ENCODE measurements at places on chromosomes 16 and 17.

- DNase-seq: no peak
Observed at GRCh38 chr17:4506892-4507291, 8.2 kb downstream of the SPNS2 start.

DNA sequence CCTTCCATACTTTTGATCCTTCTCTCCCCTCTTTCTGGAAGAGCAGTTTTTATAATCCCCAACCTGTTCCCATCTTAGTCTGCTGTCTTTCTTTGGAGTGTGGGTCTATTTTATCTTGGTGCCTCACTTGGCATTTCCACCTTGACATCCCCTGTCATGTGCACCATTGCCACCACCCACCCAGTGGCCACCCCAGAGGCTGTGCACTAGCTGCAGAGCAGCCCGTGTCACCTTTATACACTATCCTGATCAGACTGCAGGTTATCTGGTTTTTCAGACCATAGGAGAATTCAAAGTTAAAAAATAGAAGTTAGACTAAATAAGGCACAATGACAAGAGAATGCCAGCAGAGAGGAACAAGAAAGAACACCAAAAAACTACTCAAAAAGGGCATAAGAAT lies 43.8 kb downstream of the TANGO6 start:
- DNase-seq: no peak

DNA sequence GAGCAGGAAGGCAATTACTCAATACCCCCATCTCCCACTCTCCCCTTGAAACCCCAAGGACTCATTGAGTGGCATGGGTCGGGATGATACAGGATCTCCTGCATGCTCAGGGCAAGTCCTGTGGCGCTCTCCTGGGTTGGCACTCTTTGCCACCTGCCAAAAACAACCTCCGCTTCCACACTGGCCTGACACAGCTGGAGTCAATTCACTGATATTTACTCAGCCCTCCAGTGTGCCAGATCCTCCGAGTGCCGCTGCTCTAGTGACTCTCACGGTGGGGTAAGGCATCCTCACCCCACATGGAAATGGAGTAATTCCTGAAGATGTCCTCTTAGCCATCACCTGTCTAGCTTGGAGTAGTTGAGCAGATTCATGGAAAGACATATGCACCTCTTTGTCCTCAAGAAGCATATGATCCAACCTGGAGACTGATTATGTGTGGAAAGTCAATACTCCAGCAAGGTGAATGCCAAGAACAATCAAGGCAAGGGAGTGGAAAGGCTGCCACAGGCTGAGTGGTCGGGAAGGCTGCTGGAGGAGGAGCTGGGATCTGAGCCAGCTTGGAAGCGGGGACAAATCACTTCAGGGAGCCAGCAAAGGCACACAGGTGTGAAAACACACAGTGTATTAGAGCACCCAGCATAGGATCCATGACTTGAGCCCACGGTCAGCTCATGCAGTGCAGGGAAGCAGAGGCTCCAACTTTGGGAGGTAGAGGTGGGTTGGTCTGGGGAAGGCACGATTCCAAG lies 12.6 kb upstream of the GOSR2 start:
- no peak for DNase-seq

- DNase-seq: peak; percentile 76
Observed at GRCh38 chr16:84548971-84549844, 44.7 kb upstream of the MEAK7 start.

DNA sequence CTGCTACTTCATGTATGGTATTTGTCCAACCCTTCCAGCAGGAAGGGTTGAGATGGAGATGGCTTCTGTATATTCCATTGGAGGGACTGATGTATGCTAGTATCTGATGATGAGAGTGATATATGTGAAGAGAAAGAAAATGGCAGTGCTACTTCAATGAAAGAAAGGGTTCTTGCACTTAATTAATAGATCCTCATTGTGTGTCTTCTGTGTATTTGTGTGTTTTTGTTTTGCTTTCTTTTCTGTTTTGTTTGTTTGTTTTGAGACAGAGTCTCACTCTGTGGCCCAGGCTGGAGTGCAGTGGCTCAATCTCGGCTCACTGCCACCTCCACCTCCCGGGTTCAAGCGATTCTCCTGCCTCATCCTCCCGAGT lies 61.2 kb upstream of the CRYM start:
- DNase-seq: no peak

- no peak for DNase-seq
Observed at GRCh38 chr17:51685287-51685909, 425.1 kb downstream of the UTP18 start.

DNA sequence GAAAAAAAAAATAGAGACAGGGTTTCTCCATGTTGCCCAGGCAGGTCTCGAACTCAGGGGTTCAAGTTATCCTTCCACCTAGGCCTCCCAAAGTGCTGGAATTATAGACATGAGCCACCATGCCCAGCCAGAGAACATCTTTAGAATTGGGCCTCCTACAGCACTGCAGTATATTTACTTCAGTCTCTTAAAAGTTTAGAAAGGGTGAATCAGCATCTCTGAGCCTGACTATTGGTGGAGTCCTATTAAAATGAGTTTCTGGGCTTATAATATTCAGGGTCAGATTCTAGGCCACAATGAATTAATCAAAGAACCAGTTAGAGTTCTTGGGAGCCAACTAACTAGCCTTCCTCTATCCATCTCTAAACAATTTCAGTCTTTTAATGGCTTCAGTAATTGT lies 22.8 kb downstream of the TADA2A start:
- no peak for DNase-seq

GRCh38 chr17:81498953-81499600 lies 13.5 kb downstream of the ACTG1 start:
- DNase-seq: no peak

GRCh38 chr16:9054460-9054859 lies 37.0 kb upstream of the HAPSTR1 start:
- DNase-seq: no peak

GRCh38 chr17:20009052-20009301 lies 182 bp upstream of the SPECC1 start:
- no peak for DNase-seq

DNA sequence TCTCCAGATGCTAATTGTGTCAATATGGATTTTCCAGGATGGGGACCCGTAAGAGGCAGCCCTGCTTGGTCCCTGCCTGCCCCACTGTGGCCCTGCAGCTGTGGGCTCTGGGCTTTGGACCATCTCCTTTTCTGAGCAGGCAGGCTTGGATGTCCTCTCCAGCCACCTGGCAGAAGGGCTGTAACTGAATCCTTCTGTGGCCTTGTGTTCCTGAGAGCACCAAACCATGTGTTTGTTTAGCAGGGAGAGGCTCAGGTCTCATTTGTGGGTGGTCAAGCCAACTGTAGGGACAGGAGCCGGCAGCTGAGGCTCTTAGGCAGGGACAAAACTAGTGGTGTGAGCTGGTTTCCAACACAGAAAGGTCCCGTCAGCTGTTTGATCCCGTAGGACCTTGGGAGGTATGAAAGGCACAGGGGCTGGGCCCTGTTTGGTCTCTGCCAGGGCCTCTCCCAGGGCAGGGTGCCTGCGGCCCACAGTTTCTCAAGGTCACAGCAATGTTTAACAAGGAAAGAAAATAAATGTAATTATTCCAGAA lies 18.5 kb downstream of the SEC14L5 start:
- DNase-seq: no peak

DNA sequence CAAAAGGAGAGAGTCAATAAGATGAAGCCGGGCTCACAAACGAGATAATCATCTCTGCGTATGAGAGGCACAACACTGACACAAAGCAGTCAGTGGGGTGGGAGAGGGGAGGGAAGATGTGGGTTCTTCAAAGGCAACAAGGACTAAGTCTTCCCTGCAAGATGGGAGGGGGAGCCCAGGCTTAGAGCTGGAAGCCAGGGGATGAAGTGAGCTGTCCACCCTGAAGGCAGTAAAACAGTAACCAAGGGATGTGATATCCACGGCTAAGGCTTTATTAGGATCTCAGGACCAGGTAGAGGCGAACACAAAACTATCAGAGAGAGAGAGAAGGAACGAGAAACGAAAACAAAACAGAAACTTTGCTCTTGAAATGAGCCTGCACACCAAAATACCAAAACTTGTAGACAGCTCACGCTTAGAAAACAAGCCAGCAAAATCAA lies 115.9 kb downstream of the DYNLRB2 start:
- DNase-seq: peak; percentile 54

DNA sequence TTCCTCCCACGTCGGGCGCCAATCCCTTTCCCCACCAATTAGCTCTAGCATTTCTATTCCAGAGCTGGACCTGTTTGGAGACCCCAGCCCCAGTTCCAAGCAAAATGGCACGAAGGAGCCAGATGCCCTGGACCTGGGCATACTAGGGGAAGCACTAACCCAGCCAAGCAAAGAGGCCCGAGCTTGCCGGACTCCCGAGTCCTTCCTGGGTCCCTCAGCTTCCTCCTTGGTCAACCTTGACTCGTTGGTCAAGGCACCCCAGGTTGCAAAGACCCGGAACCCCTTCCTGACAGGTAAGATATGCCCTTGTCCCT lies 5.6 kb upstream of the SPATA20 start:
- DNase-seq: no peak

GRCh38 chr17:1829216-1829591 lies 498 bp downstream of the SMYD4 start:
- DNase-seq: peak; percentile 2

All from CD4-positive, alpha-beta T cell treated with Interleukin-17A for 1 hour (primary cell).